ENCODE measurements at places on chromosomes 4 and X. TPM values are rescaled to one million over a fixed set of nuclear protein-coding genes. Genes with fewer than 3 reads are reported as not detected.

The GYPE gene
- total RNA-seq: 2.5 TPM

The ODAPH gene
- not detected for total RNA-seq

The SHROOM2 gene
- total RNA-seq: 0.22 TPM

The NEIL3 gene
- 2.4 TPM for total RNA-seq

The DNAJB14 gene
- total RNA-seq: 30.4 TPM

DNA sequence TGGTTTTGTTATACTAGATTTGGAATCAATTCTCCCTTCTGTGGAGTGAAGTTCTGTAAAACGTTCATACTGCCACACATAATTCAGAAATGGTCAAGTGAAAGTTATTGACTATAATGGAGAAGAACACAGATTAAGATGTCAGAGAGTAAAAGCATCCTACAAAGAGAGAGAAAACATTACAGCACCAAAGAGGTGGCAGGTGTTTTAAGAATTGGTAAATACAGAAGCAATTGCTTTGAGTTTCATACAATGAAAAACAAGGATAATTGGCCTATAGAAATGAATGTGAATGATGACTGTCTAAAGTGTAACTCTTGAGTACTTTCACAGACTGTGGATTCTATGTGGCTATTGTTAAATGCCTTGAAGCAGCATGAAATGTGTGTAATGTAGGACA is 435.6 kb upstream of the SMIM31 start:
- no peak overlapping the region for H3K4me3 ChIP-seq
- no peaks in the 10 kb centered on the region for H3K4me1 ChIP-seq
- no peak for DNase-seq
- no peak overlapping the region for H3K27ac ChIP-seq
- H3K27me3 ChIP-seq: no peaks in the 10 kb centered on the region
- H3K36me3 ChIP-seq: no peaks in the 10 kb centered on the region

DNA sequence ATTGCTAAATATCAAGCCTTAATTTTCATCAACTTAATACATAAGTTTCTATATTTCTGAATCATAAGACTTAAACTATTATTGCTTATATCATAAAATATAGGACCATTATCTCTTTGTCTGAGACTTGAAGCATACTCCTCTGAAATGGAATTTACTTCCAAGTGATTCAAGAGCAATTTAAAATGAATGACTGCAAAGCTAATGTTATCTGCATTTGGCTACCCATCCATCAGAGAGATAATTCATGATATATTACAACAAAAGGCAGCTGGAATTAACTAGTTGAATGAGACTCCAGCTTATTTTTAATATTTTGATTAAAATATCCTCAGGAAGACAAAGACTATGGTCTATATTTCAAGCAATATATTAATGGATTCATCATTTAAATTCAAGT is 208.6 kb downstream of the UNC5C start:
- no peaks in the 10 kb centered on the region for H3K27me3 ChIP-seq
- no peak overlapping the region for H3K4me3 ChIP-seq

GRCh38 chrX:109268340-109268739 is 213.5 kb downstream of the GUCY2F start:
- H3K27me3 ChIP-seq: no peaks in the 10 kb centered on the region
- no peak overlapping the region for H3K27ac ChIP-seq
- DNase-seq: no peak
- no peaks in the 10 kb centered on the region for H3K36me3 ChIP-seq
- H3K4me3 ChIP-seq: no peak overlapping the region

- no peaks in the 10 kb centered on the region for H3K4me1 ChIP-seq
- H3K36me3 ChIP-seq: no peaks in the 10 kb centered on the region
- no peaks in the 10 kb centered on the region for H3K27me3 ChIP-seq
- H3K27ac ChIP-seq: no peak overlapping the region
- no peak overlapping the region for H3K4me3 ChIP-seq
These were observed 646.7 kb downstream of the TLL1 start for GRCh38 chr4:166519774-166520173.

DNA sequence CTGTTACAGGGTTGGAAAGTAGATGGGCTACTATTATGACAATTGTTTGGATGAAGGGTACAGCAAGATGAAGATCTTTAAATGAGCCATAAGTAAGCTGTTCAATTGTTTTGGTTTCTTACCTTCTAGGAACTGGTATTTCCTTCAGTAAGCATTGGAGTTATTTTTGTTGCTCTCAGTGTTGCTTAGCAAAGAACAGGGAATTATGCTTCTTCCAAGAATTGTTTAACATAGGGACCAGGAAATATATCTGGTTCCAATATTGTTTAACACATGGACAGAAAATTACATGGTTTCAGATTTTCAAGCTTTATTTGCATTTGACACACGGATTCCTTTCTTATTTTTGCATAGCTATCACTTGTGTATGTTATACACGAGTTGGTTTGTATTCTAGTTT is 1999.0 kb downstream of the ARAP2 start:
- H3K36me3 ChIP-seq: no peaks in the 10 kb centered on the region
- no peaks in the 10 kb centered on the region for H3K4me1 ChIP-seq
- no peak overlapping the region for H3K4me3 ChIP-seq
- H3K27ac ChIP-seq: no peak overlapping the region

DNA sequence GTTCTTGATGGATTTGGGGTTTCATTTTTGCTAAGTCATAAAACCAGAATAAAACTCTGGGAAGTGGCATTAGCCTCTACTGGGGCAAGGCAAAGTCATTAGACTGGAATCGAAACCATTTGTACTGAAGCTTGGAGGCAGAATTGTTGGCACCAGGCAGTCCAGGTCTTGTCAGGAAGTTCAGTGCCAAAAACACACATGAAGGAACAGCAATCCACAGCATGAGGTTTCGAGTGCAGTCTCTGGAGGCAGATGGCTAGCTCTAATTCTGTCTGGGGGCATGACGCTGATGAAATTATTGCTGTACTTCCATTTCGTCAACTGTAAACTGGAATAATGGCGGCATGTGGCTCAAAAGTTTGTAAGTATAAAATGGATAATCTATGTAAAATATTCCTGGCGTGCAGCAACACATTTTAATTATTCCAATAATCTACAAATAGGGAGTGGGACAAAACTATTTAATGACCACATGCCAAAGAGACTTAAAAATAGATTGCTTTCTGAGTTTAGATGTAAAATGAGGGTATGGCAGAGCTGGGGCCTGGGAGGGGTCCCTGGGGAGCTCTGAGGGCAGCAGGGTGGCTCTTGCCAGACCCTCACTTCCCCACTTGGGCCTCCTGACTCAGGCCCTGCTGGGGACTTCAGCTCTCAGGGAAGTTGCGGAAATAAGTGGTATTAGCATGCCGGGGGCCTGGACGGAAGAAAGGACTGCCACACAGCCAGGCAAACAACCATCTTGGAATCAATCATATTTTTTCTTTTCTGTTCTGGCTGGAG is 18.8 kb upstream of the CENPU start:
- H3K36me3 ChIP-seq: no peaks in the 10 kb centered on the region
- peaks cover 13% of the 10 kb centered on the region for H3K4me1 ChIP-seq
- no peak for DNase-seq
- H3K27me3 ChIP-seq: no peaks in the 10 kb centered on the region
- H3K27ac ChIP-seq: no peak overlapping the region

DNA sequence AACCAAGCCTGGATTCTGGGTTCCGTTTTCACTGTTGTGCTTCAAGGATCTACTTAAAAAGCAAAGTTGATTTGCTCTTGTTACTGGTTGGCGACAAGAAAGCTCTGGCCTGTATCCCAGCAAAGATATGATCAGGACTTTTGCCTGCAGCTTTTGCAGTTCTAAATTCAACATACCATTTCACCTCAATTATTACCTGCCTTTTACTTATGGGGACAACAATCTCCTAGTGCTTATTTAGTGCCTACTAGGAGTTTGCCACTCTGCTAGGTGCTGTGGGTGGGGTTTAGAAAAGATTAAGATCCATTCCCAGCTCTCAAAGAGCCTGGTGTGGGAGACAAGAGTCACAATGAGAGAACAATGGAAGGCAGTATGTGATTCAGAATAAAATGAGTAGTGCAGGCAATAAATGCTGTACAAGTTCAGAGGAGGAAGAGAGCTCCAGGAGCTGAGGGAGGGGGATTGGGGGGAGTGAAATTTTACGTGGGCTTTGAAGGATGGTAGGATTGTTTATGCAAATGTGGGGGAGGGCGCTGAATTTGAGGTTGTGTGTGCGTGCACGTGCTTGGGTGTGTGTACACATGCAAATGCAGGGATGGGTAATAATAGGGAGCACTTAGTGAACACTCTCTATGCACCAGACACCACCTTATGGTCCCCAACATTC is 5.0 kb upstream of the TMEM164 start:
- H3K4me1 ChIP-seq: no peaks in the 10 kb centered on the region
- no peaks in the 10 kb centered on the region for H3K36me3 ChIP-seq
- H3K4me3 ChIP-seq: no peak overlapping the region
- no peak for DNase-seq

DNA sequence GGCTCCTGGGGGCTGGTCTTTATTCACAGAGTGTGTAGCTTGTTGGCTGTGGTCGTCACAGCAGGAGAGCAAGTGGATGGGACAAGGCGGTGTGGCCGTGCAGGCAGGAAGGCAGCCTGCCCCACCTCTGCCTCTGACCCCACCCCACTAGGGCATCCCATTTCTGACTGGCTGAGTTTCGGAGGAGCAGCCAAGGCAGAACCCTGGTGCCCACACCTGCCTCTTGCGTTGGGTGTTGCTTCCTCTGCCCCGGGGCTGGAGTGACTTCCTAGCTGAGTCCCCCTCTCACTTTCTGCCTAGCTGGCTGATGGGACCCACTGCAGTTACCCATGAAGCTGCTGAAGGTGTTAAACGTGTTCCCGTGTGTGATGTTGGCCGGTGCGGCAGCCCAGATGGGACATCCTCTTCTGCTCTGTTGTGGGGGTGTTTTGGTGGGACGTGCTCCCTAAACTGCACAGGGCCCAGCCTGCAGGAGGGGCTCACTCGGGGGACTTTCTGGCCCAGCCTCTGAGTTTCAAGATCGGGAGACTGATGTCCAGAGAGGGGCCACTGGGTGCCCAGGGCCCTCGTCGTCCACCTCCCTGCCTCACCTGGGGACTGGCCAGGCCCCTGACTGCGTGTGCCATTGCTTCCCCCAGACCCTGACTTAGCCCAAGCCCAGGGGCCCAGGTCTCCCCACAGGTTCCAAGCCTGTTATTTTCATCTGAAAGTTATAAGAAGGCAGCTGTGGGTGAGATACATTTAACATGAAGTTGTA is 101.5 kb downstream of the PSAPL1 start:
- H3K27me3 ChIP-seq: no peaks in the 10 kb centered on the region
- H3K4me1 ChIP-seq: peaks cover 14% of the 10 kb centered on the region
- no peaks in the 10 kb centered on the region for H3K36me3 ChIP-seq
- H3K4me3 ChIP-seq: no peak overlapping the region
- DNase-seq: no peak

Measured in GM23248 (cell line).